ENCODE measurements at places on chromosomes 2 and 18.

DNA sequence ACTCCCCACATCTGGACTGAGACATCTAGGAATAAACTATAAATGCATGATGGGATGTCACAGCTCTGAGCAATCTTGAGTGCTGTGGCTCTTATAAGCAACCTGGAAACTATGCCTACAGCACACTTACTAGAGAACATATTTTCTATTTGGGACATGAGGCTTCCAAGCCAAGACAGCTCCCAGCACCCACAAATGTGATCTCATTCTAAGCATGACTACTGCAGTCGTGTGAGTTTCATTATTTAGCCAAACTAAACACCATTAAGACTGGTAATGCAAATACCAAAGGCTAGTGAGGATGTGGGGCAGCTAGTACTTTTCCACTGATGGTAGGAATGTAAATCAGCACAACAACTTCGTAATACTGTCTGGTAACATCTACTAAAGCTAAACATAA, 72.5 kb downstream of the RTTN start:
- DNase-seq, result no peak

GRCh38 chr2:56806924-56807323, 623.1 kb downstream of the CCDC85A start:
- DNase-seq, result no peak

- DNase-seq, result no peak
These were observed 8.4 kb downstream of the FBXO36 start for GRCh38 chr2:229930656-229931055.

DNA sequence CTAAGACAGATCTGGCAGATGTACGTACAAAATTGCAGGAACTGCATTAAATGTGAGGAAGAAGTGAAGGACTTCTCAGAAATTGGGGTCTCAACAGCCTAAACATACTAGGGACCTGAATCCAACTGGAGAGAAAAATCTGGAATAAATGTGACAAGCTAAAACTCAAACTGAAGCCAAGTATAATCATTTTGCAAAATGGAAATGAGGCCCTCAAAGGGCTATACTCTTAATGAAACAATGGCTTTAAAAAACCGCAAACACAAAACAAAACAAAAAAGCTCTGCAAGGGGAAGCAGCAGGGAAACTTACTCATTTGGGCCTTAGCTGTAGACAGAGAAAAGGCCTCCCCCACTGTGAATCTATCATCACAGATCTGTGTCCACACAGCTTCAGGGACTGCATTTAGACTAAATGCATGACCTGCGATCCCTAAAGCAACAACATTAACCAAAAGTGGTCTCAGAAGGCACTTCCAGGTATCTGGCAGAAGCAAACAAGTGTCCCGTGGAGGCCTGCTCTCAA, 63.2 kb downstream of the CCBE1 start:
- no peak for DNase-seq

DNA sequence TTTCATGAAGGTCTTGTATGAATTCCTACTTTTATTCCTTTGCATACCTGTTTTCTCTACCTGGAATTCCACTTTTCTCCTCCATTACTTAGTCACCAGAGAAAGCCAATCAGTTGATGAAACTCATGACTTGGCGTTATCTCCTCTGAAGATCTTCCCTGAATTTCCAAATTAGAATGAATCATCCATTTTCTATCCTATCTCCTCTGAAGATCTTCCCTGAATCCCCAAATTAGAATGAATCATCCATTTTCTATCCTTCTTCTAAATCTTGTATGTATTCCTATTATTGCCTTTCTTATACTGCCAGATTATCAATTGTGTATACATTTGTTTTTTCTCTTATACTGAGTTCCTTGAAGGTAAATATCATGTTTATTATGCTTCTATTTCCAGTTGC, 440.4 kb downstream of the CCDC85A start:
- DNase-seq, result no peak

GRCh38 chr2:105313877-105314276, 15.7 kb downstream of the TGFBRAP1 start:
- no peak for DNase-seq

GRCh38 chr2:4291430-4291829, 588.1 kb downstream of the DCDC2C start:
- no peak for DNase-seq

DNA sequence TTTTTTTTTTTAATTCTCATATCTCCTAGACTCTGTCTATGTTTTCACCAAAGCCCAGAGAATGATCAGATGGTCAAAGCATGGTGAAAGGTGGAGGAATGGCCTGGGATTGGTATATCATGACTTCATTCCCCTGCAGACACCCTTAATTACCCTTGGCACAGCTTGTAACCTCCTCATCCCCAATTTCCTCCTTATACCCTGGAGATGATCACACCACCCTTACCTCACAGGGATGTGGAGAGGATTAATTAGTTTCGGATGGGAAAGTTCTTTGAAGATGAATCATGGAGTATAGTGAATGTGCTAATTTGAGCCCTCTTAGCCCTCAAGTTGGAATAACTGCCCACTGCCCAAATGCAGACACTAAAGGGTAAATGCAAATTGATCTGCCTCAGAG, 138.0 kb upstream of the LYPD6 start:
- no peak for DNase-seq

GRCh38 chr2:23478087-23478932, 93.3 kb downstream of the KLHL29 start:
- DNase-seq, result no peak

GRCh38 chr2:9837451-9837850, 5.8 kb upstream of the TAF1B start:
- no peak for DNase-seq

- no peak for DNase-seq
These were observed 147.8 kb downstream of the TMEM18 start for GRCh38 chr2:529424-529823.

GRCh38 chr18:38923126-38923525, 1357.5 kb upstream of the CELF4 start:
- DNase-seq, result no peak

GRCh38 chr18:32661486-32662299, 111.1 kb downstream of the KLHL14 start:
- DNase-seq, result no peak

DNA sequence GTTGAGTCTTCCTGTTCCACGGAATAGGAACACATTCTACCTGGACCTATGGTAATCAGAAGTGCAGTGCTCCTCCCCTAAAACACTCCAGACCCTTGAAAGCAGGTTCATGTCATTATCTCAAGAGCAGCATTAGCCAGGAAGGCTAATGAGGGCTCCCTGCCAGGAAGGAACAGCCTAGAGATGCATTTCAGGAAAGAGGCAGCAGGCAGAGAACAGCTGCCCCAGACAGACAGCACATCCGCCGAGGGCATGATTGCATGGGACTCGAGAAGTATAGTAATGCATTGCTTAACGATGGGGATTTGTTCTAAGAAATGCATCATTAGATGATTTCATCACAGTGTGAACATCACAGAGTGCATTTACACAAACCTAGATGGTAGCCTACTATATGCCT, 171.5 kb downstream of the ALK start:
- DNase-seq, result no peak

DNA sequence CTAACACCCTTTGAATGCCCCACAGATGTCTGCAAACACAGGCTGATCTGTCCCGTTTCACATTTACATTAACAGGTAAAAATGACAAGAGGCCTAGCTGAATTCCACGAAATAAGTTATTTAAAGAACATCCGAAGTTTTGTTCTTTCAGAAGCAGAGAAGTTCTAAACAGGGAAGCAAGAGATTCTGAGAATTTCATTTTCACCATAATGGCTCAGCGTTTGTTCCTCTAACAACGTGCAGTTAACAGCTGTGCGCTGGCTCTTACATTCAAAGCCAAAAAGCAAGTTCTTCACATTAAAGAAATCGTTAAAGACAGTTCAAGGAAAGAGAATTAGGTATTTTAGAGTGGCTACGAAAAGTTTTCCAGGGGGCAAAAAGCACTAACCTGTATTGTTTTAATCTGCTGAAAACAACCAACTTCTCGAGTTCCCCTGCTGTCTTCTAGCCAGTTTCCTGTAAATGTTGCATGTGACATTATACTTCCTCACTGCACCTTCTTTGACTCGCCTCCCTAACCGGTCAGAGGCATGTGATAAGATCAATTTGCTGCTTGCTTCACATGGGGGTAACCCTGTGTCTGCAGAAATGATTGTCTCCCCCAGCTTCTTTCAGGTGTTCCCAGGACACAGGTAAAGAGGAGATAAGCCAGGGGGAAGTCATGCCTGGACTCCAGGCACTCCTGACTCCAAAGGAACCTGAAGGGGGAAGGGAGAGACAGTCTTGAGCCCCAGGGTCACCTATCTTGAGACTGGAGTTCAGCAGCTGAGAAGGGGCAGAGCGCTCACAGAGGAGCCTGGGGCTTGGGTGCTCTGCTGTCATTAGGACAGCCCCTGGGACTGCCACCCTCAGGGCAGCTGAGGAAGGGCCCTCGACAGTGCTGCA, 36.8 kb upstream of the WIPF1 start:
- DNase-seq, result no peak

DNA sequence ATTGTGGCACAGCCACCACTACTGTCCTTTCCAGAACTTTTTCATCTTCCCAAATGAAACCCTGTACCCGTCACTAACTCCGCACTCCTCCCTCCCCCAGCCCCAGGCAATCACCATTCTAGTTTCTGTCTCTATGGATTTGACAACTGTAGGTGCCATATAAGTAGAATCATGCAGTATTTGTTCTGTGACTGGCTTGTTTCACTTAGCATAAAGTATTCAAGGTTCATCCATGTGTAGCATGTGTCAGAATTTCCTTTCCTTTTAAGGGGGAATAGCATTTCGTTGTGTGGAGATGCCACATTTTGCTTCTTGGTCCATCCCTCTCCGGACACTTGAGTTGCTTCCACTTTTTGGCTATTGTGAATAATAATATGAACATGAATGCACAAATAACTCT, 842 bp upstream of the CKAP2L start:
- DNase-seq, result no peak

DNA sequence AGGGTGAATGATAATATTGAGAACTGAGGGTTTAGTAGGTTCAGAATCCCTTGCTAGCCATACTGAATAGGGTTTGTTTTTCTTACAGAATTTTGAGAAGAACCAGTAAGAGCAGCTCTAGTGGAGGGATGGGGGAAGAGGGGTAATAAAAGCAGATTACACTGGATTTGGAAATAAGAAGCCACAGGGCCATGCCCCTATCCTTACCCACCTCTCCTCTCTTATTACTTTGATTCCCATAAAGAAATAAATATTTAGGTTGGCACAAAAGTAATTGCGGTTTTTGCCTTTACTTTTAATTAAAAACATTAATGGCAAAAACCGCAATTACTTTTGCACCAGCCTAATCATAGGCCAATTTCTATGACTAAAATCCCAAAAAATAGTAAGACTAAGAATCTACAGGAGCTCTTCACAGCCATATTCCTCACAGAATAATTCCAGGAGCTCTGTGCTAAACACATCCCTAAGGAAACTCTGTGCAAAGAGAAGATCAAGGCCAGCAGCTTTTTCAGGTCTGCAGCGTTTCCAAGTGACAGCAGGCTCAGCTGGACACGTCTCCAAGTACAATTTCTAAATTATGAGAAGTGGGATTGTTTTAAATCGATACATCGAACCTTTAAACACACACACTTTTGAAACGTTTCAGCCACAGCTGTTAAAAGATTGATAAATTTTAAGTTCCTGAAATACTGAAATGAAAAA, 58.4 kb upstream of the RTN4 start:
- DNase-seq, result no peak

- no peak for DNase-seq
These were observed 260.9 kb downstream of the RAD51AP2 start for GRCh38 chr2:17257189-17257909.

- DNase-seq, result no peak
These were observed 634.3 kb upstream of the SOX11 start for GRCh38 chr2:5057891-5058351.

- no peak for DNase-seq
These were observed 3.0 kb downstream of the VAPA start for GRCh38 chr18:9916808-9917207.

- no peak for DNase-seq
These were observed 2.6 kb downstream of the USP14 start for GRCh38 chr18:160831-161570.

DNA sequence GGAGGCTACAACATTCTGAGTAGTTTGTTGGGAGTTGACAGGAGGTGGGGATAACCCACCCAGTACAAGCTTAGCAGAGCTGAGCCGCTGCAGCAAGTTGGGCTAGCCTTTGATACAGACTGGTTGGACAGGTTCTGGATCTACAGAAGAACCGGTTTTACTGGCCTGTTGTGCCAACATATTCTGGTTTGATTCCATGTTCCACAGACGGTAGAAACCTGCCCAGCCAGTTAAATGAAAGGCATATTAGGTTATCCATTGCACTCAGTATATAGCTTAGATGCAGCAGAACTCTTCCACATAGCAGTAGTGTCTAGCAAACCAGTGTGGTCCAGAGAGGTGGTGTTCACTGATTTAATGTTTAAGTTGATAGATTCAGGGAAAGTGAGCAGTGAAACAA, 19.3 kb upstream of the RBBP8 start:
- DNase-seq, result no peak

GRCh38 chr2:231315896-231316295, 79.6 kb upstream of the B3GNT7 start:
- DNase-seq, result no peak

DNA sequence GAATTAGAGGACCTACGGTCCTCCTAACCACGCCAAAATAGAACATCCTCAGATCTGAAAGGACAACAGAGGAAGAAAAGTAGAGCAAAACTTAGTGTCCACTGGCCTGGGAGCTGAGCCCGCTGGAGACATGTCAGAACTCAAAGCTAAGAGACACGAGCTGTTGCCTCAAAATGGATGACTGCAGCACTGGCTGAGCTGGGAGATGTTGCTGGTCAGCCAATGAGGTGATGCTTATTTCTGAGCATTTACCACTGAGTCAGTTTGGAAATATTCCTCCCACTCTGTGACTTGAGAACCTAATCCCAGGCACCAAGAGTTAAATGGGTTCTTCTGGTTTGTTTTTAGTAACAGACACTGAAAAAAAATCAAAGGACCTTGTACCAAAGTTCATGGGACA, 32.6 kb downstream of the FBXO15 start:
- DNase-seq, result no peak

- DNase-seq, result no peak
These were observed 329.3 kb downstream of the ARHGAP15 start for GRCh38 chr2:143458258-143459190.

GRCh38 chr2:98012561-98012991, 16.8 kb upstream of the TMEM131 start:
- DNase-seq, result no peak

DNA sequence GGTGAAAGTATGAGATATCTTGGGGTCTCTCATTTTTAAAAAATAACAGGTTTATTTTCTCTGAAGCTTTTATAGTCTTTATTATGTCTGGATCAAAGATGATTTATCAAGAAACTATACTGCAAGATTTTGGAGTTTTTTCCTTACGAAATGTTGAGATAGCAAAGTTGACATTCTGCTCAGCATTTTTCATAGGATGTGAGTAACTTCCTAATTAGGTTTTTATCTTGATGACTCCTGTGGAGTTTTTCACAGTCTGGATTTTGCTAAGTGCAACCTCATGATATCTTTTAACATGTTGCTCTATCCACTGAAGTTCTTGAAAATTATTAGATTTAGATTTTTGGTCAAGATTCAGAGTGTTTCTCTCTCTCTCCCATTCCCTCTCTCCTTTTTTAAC, 17.8 kb downstream of the TCF7L1 start:
- DNase-seq, result no peak

- peak; percentile 67 for DNase-seq
These were observed at the start of gene DOK6 for GRCh38 chr18:69400253-69400975. Gene DOK6 (plus strand): TSS chr18:69400888.

Data from heart right ventricle (tissue), 16 donors.